ENCODE measurements at places on chromosomes 2 and 18.

- DNase-seq: no peak
Measured at GRCh38 chr2:67268797-67269196, 128.3 kb upstream of the ETAA1 start.

- DNase-seq: no peak
Measured at GRCh38 chr2:122885436-122885835, 1130.0 kb downstream of the TSN start.

DNA sequence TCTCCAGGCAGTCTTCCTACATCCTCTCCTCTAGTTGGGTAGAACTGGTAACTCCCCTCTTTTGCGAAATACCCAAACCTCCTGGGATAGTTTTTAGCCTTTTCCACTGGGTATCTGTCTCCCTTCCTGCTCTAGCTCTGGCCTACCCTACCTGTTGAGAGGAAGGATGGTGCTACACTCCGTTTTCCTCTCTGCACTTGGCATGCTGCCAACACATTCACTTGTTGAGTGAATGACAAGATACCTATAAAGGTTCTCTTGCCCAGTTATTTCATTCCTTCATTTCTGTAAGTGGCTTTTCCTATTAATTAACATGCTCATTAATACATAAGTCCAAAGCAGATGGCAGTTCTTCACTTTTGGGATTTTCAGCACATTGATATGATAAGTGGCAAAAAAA is 293.8 kb downstream of the CNTNAP5 start:
- no peak for DNase-seq

DNA sequence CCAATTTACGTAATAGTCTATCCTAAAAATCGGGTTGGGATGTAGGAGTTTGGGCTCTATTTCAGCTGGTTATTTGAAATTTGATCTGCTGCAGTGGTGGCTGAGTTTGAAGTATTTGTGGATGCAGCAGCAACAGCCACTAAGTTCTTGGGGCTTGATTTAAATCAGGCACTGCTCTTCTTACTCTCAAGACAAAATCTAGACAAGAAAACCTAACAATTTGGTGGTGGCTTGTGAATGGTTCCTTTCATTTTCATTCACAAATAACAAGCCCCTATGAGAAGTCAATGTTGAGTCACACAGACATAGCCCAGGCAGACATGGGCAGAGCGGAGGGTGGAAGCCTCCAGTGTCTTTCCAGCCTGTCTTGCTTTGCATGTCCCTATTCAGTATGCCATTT is 199.3 kb downstream of the LTBP1 start:
- no peak for DNase-seq

- no peak for DNase-seq
Measured at GRCh38 chr18:68555879-68556301, 159.0 kb downstream of the TMX3 start.

- no peak for DNase-seq
Measured at GRCh38 chr2:54750040-54750439, 26.6 kb downstream of the EML6 start.

DNA sequence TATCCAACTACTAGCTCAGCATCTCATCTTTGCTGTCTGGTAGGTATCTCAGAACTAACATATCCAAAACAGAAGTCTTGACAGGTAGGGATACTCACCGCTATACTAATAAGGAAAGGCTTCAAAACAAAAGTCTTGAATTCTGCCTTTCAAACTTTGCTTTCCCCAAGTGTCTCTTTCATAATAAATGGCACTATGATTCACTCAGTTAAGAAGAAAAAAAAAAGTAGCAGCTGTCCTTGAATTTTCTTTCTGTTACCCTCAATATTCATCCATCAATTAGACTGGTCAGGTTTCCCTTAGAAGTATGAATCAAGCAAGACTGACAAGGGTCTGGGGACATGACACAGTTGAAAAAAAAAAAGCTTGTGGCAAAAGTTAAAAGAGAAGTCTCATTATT is 175.1 kb downstream of the GULP1 start:
- no peak for DNase-seq

DNA sequence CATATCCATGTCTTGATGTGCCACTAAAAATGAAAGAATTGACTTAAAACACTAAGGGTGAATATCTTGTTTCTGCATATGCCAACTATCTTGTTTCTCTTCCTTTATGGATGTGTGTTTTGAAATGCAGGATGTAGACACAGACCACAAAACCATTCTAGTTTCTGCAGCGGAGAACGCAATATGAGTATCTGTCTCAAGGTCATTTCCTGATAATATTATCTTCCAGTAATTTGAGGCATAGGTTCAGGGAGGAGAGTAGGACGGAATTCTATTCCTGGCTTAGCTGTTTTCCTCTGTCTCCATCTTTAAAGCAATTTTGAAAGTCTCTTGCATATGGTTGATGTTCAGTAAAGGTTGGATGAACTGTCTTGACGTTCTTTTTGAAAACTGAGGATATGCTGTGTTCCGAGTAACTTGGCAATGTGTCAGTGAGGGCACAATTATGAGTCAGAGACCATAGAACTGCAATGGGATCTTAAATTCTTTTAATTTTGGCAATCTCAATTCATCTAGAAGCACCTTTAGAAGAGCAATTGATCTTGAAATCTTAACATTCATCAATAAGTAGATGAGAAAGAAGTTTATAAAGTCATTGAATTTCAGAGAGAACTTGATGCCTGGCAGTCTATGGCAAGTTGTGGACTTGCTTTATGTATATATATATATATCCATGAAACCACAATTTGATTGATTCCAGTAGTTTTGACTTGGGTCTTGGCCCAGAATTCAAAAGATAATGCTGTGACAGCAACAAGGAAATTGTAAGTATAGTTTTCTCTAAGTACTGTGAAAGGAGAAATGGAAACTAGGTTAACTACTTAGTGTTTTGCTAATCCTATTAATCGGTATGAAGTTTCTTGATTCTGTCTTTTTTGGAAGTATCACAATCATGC is 24.8 kb downstream of the RAB27B start:
- no peak for DNase-seq

DNA sequence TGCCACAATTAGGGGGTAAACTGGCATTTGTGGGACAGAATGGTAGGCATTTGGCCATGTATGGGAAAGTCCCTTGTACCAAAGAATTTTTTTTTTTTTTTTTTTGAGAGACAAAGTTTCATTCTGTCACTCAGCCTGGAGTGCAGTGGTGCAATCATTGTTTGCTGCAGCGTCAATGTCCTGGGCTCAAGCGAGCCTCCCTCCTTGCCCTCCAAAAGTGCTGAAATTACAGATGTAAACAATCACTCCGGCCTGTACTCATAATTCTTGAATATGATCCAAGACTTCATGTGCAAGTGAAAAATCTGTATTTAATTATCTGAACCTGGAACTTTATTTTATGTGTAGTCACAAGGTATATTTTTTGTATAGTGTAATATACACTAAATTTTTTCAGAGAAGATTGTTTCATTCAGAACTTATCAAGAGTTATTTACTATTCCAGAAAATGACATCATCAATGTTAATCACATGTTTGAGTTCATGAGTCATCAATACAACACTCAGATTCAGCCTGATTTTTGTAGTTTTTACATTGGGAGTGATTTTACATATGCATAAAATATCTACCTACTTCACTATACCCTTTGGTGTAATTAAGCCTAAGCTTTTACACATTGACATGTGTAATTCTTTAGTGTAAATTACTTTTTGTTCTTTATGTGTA is 138.7 kb upstream of the L3MBTL4 start:
- peak; percentile 19 for DNase-seq

GRCh38 chr18:75818383-75818782 is 390.9 kb upstream of the SMIM21 start:
- DNase-seq: no peak

DNA sequence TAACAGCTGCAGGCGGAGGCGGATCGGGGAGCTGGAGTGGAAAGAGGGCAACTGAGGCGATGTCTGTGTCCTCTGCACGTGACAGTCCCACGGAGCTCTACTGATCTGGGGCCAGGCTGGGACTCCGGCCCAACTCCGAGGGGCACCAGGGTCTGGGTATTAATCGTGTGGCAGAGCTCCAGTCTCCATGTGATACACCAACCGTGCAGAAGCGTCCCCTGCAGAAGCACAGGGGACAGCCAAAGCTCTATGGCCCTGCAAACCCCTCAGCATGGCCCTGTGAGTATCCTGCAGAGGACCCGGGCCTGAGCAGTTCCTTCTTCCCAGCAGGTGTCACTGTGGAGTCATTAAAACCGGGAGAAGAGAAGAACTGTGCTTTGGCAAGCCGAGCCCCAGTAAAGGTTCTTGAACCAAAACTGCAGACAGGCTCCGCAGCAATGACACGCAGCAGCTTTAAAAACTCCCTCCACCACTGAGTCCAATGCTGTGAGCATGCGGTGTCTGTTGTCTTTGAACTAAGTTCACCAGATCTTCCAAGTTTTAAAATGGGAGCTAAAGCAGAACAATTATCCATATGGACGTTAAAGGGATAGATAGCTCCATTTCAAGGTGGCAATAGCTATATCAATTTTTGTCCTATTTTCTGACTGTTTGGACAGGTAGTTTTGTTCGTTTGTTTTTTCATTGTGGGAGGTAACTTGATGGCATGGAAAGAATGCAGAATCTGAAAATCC is 79.4 kb downstream of the TMEM182 start:
- DNase-seq: no peak

GRCh38 chr2:225103737-225104141 is 61.5 kb upstream of the DOCK10 start:
- peak; percentile 57 for DNase-seq

- no peak for DNase-seq
Measured at GRCh38 chr2:2866459-2866858, 511.2 kb downstream of the EIPR1 start.

DNA sequence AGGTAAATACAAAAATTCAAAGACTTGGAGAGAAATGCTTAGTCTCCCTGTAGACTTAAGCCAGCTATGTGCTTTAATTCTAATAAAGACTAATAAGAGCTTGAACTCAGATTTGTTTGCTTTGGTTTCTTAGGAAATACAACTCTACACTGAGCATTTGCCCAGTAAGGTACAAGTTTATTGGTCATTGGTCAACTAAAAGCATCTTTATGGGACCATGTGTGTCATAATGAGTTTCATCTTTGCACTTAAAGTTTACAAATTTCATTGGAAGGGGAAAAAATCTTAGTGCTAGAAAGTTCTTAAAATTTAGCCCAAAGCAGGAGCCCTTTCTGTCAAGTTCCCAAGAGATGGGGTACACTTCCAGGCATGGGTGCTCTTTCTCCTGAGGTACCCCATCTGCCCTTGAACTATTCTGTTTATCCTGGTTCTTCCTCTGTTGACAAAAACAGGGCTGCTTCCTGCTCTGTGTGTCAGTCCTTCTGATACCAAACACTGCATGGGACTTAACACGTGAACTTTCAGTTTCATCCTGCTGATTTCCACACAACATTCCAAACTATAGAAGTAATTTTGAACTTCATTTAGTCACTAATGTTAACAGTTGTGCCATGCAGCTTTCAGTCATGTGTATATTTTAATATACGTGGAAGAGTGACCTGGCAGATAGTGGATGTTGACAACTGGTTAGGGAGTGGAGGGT is 200.2 kb downstream of the TPGS2 start:
- peak; percentile 31 for DNase-seq

DNA sequence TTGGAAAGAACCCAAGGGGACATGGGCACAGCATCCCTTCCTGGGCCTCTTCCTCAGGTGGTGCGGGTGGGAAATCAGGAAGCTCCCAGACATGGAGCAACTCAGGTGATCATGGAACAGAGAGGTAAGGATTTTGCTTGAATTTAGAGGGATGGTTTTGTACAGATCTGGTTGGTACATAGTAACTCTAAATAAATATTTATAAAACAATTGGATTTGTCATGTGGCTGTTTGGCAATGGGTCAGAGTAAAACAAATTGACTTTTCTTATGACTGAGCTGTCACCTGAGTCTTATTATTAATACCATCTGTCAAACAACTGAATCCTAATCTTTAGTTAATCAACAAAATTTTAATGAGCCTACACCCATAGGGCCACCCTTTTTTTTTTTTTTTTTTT is 19.4 kb upstream of the TMEM178A start:
- DNase-seq: no peak

- DNase-seq: no peak
Measured at GRCh38 chr2:45855374-45855773, 203.9 kb downstream of the PRKCE start.

DNA sequence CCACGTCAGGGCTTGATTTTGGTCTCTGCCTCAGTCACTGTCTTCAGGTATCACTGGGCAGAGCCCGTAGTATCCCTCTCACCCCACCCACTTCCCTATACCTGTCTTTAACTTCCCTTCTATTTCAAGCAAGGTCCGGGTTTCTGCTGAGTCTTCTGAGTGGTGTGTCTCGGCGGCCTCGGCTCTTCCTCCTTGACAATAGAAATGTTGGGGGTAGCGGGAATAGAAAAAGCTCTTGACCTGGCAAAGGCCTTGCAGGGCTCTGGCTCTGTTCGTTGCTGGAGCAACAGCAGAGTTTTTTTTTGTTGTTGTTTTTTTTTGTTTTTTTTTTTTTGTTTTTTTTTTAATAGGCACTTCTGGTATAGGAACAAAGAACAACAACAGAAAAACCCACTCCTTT is 16.0 kb upstream of the IGFBP5 start:
- no peak for DNase-seq

- DNase-seq: no peak
Measured at GRCh38 chr2:168600949-168601348, 144.9 kb downstream of the CERS6 start.

GRCh38 chr2:213863541-213863940 is 547.3 kb upstream of the VWC2L start:
- no peak for DNase-seq

GRCh38 chr2:36663851-36664695 is 32.4 kb upstream of the VIT start:
- DNase-seq: peak; percentile 58

- no peak for DNase-seq
Measured at GRCh38 chr18:7305416-7305815, 74.5 kb downstream of the LRRC30 start.

DNA sequence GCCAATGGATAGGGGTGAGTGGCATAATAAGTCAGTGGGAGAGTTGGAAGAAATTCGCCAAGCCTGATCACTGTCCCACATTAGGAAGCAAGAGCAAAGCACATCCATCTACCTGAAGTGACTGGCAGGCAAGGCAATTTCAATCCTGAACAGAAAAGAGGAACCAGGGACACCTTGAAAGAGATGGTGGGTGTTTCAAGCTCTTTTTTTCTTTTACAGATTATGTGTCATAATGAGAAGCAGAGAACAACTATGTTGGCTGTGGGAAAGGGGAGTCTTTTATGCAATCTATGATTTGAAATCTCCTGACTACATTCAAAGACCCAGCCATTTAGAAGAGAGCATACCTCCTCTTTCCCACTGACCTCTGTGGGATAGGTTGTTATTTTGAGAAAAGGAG is 63.5 kb downstream of the TGIF1 start:
- DNase-seq: no peak

- no peak for DNase-seq
Measured at GRCh38 chr2:102619414-102620319, at the start of gene SLC9A2. SLC9A2 (plus strand) TSS chr2:102619553; CDS start chr2:102619849, 296 bp downstream.
